GM04504 (cell line): ENCODE measurements at places on chromosomes 12 and 14.

DNA sequence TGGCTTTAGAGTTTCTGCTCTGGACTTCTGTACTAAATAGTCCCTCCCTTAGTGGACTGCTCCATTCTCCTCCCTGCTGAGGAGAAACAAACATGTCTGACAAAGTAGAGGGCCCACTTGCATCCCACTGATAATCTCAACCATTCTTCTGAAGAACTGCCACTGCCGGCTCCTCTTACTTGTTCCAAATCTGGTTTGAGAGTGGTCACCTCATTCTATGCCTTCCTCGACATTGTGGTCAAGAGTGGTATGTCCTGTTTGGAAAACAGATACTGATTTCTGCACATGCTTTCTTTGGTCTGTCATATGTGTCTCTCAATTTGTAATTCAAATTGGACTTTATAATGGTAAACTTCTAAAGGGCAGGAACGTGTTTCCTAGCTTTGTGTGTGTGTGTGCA lies 36.3 kb upstream of the PLEKHA5 start:
- no peak for DNase-seq

DNA sequence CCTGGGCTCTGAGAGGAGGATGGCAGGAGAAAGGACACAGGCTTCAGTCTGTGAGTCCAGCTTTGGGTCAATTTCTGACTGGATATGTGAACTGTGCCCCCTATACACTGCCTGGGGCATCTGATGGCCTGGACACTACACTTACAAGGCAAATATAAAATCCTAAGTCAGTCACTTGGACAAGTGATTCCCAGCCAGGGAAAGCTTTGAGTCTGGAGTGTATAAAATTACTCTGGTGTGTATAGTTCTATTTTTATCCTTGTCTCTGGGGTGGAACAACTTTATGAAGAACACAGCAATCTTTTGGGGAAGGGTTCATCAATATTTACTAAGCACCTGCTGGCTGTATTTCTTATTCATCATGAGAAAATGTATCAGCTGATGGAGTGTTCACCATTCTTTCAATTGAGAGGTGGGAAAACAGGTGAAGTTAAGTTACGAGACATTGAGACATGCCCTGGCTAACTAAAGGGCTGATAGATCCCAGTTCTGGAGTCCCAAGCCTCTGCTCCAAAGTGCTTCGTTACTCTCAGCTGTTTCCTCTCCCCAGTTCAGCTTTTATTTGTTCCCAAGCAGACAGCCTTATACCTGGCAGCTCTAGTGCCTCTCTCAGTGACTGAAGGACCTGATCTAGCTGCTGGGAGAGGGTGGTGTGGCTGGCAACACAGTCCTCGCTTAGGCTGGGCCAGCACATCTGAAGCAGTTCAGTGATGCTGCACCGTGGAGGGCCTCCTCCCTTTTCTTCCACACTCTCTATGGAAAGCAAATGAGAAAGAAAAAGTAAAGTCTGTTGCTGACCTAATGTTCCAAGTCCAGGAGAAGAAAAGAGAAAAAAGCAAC lies 30.9 kb downstream of the ZFYVE26 start:
- no peak for DNase-seq

GRCh38 chr12:129404556-129404955 lies 499.3 kb downstream of the TMEM132D start:
- no peak for DNase-seq

DNA sequence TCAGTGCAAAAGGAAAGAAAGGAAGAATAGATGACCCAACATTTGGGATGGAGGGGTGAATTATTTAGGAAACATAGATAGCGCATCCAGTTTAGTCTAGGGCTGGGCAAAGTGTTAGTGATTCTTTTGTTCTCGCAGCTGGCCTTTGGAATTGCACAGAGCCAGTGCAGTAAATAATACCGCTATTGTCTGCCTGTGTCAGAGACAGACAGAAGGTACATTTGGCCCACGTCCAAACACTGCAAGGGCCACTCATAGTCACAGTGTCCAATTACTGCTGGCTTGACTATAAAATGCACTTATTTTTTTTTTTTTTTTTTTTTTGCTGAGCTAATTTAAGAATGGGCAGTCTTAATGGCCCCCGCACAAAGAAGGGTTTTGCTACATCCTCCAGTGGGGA lies 638.6 kb downstream of the BCL11B start:
- DNase-seq: no peak

GRCh38 chr14:93267149-93267711 lies 60.2 kb downstream of the UBR7 start:
- DNase-seq: no peak

- no peak for DNase-seq
Observed at GRCh38 chr12:124487066-124487833, 80.2 kb downstream of the NCOR2 start.

DNA sequence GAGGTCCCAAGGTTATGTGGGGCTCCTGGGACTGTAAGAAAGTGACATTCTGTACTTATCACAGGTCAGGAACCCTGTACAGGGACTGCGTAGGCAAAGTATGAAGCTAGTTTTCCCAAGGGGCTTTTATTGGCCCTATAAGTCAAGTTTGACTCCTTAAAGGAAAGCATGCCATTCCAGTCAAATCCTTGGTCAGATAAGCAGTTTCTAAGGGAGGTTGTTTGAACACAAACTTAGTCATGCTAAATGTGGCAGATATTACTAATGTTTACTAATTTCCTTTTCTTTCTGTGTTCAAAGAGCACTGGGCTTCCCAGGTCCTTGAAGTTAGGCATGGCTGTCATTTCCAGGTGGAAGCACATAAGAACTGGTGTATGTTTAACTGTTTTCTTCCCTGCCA lies 472.4 kb downstream of the ATP23 start:
- no peak for DNase-seq

DNA sequence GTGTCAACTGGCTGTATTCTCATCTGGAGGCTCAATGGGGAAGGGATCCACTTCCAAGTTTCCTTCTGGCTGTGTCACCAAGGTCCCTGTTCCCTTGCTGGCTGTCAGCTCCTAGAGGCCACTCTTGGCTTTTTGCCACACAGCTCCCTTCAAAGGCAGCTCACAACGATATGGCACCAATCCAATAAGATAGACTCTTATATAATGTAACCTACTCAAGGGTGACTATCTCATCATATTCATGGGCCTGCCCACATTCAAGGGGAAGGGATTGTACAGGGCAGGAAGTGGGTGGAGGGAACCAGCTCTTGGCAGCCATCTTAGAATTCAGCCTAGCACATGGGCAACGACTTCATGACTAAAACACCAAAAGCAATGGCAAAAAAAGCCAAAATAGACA lies 98.7 kb upstream of the PLXNC1 start:
- DNase-seq: no peak

GRCh38 chr12:102873077-102873476 lies 44.0 kb downstream of the PAH start:
- DNase-seq: no peak

DNA sequence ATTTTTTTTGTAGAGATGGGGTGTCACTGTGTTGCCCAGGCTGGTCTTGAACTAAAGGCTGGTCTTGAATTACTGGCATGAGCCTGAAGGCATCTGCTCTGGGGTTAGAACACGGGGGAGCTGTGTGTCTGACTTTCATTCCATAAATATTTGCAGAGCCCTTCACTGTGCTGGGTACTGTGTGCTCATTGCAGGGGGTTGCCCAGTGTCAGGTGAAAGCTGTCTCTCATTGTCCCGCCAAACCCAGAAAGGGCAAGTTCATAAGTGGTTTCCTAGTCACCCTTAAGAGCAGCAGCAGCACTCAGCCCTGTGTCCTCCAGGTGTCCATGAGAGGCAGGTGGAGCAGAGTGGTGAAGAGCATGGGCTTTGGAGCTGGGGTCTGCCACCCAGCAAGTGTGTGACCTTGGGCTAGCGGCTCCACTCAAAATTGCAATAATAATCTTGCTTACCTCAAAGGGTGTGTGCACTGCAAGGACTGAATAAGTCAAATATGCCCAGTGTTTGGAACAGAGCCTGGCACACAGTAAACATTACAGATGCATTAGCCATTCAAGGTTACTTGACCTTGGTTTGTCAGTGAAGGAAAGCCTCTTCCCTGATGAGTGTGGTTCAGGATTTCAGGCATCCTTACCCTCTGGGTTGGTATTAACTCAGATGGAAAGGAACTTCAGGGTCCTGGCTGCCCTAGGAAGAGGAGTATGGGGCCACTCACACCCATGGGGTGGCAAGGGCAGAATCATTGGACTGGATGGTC lies 4.4 kb upstream of the SMIM41 start:
- DNase-seq: no peak

- DNase-seq: no peak
Observed at GRCh38 chr12:71262466-71262865, 104.7 kb upstream of the TSPAN8 start.

- no peak for DNase-seq
Observed at GRCh38 chr12:15146585-15146984, 74.6 kb downstream of the RERG start.

DNA sequence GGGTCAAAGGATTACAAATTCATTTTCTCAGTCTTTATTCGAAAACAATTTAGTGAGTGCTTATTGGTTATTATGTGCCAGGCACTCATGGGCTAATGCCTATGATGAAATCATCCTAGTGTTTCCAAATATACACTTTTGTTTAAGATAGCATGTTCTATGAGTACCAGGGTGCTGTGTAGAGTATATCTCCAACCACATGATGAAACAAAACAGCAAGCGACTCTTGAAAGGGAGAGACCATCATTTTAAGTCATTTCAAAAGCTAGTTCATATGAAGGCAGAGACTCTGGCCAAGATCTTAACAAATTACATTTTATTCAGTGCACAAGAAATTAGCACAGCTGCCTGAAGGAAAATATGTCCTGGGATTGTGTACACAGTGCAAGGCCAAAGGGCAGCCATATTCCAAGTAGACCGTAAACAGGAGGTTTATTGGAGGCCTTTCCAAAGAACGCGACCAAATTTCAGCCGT lies 204.2 kb downstream of the EFCAB11 start:
- no peak for DNase-seq

DNA sequence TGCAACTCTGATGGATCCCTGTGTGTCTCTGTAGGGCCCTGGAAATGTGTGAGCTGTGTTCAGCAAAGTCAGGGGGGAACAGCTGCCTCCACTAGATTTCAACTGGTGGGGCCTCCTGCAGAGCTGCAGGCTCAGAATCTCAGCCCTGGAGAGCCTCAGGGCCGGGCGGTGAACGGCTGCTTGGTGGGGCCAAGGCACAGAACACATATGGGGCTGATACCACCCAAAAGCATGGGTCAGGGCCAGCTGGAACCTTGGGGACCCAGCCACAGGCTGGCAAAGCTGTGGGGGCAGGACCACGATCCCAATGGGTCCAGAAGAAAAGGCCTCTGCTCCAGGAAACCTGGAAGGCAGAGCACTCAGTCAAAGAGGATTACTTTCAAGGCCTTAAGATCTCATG lies 878.5 kb downstream of the BCL11B start:
- no peak for DNase-seq

- DNase-seq: no peak
Observed at GRCh38 chr14:20116748-20117147, 6.2 kb downstream of the OR4K17 start.

DNA sequence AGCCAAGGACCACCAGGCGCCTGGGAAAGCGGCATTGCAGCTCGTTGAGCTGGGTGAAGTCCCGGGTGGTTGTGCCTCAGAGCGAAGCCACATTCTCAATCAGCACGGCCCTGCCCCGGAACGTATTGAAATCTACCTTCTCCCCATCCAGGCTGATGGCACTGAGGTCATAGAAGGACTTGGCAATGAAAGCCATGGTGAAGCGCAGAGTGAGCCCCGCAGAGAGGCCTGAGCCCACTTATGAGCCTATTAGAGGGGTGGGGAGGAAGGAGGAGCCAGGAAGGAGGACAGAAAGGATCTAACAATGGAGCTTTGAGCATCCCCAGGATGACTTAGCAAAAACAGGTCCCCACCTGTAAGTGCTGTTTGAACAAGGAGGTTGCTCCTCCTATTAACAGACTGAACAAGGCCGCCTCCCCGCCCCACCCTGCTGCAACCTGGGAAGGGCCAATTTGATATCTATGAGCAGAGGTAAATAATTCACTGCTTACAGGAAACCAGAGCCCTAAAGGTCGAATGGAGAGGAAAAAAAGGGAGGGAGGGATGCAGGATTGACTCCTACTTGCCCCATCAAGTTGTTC lies at the start of gene GPX2:
GPX2 (minus strand) TSS at position 215 of the 581 bp plus-strand sequence; CDS start at position 196, 19 bp downstream.
- DNase-seq: no peak

DNA sequence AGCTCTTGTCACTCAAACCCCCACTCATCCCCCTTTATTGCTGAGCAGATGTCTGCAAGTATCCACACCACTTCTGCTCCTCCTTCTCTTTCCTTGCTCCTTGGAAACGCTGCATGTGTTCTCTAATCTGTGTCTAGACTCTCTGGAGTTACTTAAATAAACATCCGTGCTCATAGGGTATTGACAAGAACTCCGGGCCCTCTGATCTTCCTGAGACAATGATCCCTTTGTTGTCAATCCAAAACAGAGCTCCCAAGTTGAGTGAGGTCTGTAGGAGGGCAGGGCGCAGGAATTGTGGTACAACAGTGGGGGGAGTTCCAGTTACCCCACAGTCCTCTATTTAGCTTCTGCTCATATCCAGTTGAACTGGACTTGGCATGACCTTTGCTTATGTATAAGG lies 489.0 kb downstream of the SNAPC1 start:
- DNase-seq: no peak

DNA sequence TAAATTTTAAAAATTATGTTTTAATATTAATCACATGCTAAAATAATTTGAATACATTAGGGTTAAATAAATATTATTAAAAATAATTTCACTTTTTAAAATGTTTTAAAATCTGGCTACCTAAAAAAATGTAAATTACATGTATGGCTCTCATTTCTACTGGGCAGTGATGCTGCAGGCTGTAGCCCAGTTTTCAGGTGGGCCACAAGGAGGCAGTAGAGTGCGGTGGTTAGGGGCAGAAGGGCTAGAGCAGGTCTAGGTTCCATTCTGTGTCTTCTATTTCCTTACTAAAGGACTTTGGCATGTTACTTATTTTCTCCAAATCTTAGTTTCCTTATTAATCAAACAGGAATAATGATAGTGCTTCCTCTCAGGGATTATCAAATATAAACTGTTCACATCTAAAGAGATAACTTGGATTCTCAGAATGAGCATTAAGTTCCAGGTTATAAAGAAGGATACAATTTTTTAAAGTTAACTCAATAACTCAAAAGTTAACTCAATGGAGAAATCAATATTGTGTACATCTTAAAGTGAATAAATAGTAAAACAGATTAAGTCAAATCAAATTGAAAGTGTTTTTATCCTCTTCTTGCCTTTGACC lies 54.9 kb upstream of the OVCH1 start:
- DNase-seq: no peak

DNA sequence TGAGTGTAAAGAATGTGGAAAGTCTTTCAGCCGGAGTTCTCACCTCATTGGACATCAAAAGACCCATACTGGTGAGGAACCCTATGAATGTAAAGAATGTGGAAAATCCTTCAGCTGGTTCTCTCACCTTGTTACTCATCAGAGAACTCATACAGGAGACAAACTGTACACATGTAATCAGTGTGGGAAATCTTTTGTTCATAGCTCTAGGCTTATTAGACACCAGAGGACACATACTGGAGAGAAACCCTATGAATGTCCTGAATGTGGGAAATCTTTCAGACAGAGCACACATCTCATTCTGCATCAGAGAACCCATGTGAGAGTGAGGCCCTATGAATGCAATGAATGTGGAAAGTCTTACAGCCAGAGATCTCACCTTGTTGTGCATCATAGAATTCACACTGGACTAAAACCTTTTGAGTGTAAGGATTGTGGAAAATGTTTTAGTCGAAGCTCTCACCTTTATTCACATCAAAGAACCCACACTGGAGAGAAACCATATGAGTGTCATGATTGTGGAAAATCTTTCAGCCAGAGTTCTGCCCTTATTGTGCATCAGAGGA lies 25.1 kb upstream of the ZNF268 start:
- no peak for DNase-seq

- no peak for DNase-seq
Observed at GRCh38 chr14:103260629-103261124, 73.4 kb upstream of the EIF5 start.

- DNase-seq: no peak
Observed at GRCh38 chr12:32069071-32069470, 37.6 kb upstream of the BICD1 start.
